ENCODE measurements at places on chromosomes 6 and 20.

GRCh38 chr6:112457886-112458285, 110.8 kb downstream of the RFPL4B start:
- DNase-seq, result no peak

DNA sequence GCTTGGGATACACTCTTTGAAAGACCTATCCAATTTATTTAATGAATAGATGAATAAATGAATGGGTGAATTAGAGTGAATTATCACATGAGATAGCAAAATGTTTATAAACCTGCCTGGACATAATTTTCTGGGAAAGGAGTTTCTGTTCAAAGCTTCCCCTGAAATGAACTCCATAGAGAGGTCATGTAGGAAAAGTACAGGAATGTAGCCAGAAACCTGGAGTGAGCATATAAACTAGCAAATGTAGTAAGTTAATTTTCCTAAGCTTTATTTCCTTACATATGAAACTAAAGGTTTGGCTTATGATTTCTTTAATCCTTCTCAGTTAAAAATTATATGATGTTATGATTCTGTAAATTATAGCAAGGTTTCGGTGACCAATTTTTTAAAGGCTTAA, 380.3 kb upstream of the RSPO3 start:
- no peak for DNase-seq

GRCh38 chr20:36408219-36408618, 102.1 kb downstream of the DLGAP4 start:
- DNase-seq, result no peak

DNA sequence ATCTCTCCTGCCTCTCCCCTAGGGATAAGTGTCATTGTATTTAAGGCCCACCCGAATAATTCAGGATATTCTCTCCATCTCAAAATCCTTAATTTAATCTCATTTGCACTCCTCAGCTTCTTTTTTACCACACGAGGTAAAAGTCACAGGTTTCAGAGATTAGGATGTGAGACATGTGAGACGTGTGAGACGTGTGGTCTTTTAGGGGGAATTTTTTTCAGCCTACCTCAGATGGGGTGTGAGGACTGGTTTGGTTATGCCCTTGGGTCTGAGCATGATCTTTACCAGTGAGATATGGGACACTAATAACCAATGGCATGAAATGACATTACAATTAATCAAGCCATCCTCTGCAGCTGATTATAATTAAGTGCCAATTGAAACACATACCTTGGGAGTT, 324.2 kb downstream of the BMP2 start:
- DNase-seq, result no peak

- no peak for DNase-seq
These were observed 73.0 kb upstream of the BACH2 start for GRCh38 chr6:90369651-90370050.

GRCh38 chr6:33450434-33450833, 3.9 kb upstream of the ZBTB9 start:
- no peak for DNase-seq

DNA sequence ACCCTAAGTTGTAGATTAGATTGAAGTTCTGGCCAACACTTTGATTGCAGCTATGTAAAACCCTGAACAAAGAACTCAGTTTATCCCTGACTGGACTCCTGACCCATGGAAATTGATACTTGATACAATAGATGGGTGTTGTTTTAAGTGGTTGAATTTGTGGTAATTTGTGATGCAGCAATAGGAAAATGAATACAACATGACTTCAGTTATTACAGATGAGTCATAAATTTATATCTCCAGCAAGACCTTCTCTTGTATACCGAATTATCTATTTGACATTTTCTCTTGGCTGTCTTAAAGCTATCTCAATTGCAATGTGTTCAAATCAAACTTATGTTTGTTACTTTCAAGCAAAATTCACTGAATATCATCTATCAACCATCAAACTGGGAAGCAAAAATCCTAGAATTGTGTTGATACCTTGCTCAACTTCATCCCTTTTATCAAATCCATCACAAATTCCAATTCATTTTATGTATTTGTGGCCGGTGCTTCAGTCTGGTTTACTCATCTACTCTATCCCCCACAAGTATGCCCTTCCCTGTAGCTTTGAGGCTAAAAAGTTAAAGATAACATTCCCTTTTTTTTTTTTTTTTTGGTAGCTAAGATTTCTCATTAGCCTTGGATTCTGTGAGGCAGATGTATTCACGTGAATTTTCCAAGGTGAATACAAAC, 129.4 kb upstream of the CENPW start:
- DNase-seq, result no peak

DNA sequence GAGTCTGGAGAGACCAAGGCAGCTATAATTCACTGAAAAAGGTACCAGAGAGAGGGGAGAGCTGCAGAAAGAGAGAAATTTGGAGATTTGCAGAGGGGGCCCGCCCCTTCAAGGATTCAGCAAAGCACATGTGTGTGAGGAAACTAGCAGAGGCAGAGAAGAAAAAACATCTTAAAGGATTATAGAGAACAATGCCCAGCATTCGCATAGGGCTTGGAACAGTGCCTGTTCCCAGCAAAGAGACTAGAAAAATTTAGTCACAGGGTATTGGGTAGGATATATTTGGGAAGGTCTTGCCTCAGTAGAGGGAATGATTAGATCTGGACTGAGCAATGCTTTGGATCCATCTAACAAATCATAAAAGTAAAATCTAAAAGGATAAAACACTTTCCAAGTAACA, 44.0 kb downstream of the SRPK1 start:
- no peak for DNase-seq

GRCh38 chr20:1900321-1900801, 5.2 kb downstream of the SIRPA start:
- DNase-seq, result no peak

- DNase-seq, result peak; percentile 9
These were observed 69.0 kb downstream of the MOCS1 start for GRCh38 chr6:39865011-39865888.

DNA sequence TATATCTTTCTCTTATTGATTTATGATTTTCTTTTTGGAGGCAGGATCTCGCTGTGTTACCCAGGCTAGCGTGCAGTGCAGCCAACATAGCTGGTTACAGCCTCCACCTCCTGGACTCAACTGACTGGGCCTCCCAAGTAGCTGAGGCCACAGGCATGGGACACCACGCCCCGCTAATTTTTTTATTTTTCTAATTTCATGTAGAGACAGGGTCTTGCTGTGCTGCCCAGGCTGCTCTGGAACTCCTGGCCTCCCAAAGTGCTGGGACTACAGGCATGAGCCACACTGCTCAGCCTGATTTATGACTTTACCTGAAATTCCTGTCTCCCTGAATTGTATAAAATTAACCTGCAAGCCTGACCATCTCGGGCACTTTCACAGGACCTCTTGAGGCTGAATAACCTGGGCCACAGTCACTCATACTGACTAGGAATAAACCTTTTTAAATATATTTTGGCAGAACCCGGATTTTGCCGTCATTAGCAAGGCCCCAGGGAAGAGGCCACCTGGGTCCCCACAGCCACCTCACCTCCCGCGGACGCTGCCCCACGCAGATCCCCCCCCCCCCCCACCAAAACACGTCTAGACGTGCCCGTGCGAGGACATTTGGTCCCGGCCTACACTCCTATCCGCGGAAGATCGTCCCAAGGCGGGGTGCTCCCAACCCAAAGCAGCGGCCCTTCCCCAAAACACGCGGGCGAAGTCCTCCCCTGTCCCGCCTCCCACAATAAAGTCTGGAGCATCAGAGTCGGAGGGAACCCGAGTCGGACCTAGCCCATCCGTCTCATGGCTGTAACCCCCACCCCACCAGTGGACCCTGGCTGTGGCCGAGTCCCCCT, 902 bp downstream of the ZNF337 start:
- no peak for DNase-seq

- DNase-seq, result no peak
These were observed 40.2 kb downstream of the BTBD3 start for GRCh38 chr20:11957911-11958310.

DNA sequence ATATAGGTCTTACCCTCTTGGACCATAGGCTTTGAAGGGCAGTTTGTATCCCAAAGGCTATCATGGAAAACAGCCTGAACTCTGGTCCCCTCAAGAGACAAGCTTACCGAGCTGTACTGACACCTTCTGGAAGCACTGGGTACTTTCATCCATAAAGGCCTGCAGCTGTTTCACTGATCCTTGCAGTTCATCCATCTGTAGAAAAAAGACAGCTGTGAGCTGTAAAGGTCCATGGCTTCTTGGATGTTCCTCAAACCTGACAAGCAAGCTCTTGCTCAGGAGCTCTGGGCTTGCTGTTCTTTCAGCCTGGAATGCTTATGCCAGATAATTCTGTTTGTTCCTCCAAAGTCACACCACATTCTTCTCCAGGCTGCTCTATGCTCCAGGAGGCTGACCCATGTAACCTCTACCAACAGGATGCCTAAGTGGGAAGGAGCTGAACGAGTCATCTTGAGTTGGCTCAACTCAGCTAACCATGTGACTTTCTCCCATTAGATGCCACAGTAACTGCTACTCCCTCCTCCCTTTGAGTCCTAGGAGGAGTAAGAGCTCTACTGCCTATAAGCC, 8.8 kb upstream of the NDRG3 start:
- peak; percentile 8 for DNase-seq
